ENCODE measurements at places on chromosomes 7 and 10.

DNA sequence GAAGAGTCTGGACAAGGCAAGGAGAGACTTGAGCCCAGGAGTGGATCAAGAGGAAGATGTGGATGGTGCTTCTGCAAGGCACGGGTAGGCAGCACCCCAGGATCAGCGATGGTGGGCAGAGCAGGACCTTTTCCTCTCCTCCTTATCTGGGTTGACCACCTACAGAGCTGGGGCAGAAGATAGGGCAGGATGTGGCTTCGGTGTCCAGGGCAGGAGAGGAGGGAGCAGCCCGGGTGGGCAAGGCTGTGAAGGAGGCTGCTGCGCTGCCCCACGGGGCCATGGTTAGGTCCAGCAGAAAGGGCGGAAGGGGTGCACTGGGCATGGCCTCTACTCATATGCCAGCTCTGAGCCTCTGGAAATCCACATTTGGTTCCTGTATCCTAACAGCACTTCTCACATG, 20.0 kb upstream of the PARP12 start:
- no peak for DNase-seq

GRCh38 chr10:62815381-62816075, 638 bp downstream of the EGR2 start:
- no peak for DNase-seq

- no peak for DNase-seq
Observed at GRCh38 chr7:98341106-98341505, 59.6 kb downstream of the BRI3 start.

DNA sequence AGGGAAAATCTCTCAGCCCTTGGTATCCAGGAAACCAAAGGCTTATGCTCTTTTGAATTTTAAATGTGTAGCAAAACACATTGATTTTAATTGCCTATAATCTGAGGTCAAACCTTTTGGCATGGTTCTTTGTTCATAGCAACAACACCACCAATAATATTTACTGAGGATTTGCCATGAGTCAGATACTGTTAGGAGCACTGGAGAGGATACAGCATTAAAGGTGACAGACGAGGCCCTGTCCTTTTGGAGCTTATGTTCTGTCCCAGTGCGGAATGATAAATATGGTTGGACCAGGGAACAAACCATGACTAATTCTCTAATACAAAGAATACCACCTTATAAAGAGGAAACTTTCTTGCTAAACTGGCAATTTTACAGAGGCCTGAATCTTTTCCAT, 176.6 kb downstream of the CTNNA3 start:
- DNase-seq: no peak

- no peak for DNase-seq
Observed at GRCh38 chr10:29067161-29067560, 221.7 kb upstream of the LYZL1 start.

DNA sequence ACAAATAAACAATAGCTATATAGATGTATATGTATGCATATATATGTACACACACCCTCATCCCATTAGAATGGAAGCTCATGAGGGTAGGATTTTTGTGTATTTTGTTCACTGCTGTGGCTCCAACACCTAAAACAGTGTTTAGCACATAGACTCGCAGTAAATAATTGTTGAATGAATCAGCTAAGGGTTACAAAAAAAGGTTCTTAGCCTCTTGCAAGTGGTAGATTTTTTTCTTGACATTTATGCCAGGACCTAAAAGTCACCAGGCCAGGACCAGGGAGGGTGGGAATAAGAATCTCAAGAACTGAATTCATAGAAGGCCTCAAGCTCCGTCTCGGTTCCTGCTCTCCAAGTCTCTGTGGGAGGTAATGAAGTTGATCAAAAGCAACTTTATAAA, 82.5 kb upstream of the CAPZA2 start:
- DNase-seq: no peak

- DNase-seq: no peak
Observed at GRCh38 chr10:37789590-37789989, 67.8 kb downstream of the ZNF248 start.

- no peak for DNase-seq
Observed at GRCh38 chr10:77647543-77648293, 10.1 kb upstream of the KCNMA1 start.

Measured in C1 segment of cervical spinal cord (tissue), 14 donors.